ENCODE measurements at places on chromosomes 12 and 14. TPM values are rescaled to one million over a fixed set of nuclear protein-coding genes. Genes with fewer than 3 reads are reported as not detected.
A peak's percentile ranks its signal among the peaks of the same experiment; 100 is the strongest.

- no peak for DNase-seq
Observed at GRCh38 chr12:92068459-92068858, 77.2 kb downstream of the BTG1 start.

DNA sequence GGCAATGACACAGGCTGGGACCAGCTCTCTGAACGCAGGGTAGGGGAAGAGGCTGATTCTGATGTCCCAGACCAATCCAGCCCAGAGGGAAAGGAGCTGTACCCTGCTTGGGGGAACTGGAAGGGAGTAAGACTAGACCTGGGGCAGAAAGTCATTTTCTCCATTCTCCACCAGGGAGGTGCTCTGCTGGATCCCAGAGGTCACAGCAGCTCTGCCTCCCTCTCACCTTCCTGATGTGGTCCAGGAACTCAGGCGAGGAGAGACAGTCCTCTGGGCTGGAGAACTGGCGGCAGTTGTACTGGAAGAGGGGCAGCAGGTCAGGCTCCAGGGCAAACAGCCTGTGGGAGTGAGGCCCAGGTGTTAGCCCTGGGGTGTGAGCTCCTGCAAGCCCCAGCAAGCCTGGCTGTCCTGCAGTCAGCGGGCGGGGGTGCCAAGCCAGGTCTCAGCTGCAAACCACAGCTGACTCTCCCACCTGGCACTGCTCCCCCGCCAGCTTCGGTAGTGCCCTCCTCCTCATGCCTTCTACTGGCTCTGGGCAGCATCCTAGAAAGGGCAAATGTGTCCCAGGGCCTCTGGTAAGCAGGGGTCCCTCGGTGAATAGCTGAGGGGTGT lies 1.9 kb downstream of the NGB start:
- no peak for DNase-seq

DNA sequence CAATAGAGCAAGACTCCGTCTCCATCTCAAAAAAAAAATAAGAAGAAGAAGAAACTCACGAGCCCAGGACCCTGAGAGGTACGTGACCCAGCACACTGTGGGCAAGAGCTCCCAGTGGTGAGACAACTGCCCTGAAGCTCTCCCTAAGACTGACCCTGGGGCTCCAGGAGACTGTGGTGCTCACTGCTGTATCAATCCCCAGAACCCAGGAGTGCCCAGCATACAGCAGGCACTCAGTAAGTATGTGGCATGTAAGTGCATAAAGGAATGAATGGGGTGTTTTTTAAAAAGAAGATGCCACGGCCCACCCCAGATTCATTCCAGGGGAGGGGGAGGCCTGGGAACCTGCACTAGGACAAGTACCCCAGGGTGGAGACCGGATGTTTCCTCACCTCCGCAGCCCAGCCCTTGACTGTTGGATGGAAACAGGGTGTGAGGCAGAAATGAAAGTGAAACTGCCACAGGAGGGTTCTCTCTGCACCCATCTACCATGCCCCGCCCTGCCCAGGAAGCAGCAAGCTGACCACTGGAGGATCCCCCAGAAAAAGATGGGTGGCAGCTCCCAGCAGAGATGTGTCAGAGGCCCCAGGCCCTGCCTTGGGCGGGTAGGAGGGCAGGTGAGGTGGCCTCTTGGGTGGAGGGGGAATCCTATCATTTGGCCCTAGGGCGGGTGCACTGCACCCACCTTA lies 12.2 kb downstream of the ITPK1 start:
- peak; percentile 68 for DNase-seq

REM2 gene
- 0.76 TPM for total RNA-seq

KRT75 gene
- not detected for total RNA-seq

- no peak for DNase-seq
Observed at GRCh38 chr12:131007031-131007739, 53.5 kb downstream of the ADGRD1 start.

SLCO1A2 gene
- not detected for total RNA-seq

DNA sequence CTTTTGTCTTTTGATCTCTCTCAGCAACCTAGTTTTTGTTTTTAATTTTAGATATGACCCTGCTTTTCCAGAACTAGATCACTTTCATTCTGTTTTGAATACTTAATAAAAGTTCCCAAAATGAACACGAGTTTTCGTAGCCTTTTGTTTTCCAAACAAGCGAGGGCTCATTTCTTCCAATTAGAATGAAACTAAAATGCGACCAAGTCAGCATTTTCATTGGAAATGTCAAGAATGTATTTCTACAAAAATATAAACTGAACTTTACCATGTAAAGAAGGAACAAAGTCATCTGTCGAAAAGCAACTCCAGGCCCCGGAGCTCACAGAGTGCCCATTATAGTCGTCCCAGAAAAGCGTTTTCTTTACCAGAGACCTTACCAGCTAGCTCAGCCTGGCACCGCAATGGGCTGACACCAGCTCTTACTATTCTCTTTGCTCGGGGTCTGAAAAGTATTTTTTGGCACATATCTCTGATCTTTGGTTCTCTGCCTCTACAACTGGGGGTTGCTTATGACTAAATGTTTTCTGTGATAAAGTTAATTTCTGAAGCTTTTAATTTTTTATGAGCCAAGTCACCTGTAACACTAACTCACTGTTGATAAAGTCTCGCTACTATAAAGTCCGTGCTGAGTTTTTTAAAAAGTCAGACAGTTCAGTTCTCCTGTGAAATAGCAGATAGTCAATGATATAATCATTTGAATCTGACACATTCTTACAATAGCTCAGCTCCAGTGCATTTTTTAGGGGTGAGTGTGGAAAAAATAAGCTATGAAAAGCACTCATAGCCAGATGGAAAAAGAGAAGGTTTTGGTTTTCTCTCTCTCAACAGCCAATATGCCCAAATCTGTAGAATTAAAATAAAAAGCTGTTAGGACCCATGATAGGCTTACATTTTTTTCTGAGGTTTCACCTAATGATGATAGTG lies 43.4 kb downstream of the SAMD4A start:
- no peak for DNase-seq

DNA sequence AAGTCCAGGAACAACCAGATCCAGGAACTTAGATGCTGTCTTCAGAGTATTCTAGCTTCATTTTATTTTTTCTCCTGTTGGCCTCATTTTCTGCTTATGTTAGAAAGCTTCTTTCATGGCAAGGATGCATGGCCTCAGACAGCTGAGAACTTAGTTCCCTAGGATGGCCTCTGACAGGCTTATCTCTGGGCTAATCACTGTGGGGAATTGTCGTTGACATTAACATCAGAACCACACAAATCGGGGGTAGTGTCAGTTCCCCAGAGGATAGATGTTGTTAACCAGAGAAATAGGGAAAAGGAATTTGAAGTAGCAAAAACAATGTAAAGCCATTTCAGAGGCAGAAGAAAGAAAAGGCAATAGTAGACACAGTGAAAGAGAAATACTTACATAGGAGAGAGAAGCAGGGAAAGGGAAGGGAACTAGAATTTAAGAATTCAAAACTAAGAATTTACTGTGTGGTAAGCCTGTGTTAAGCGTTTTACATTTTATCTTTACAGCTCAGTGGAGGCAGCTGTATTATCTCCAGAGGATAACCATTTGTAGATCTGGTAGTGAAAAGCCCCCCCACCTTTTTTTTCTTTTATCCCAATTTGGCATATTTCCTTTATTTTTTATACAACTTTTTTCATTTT lies 21.8 kb downstream of the FUT8 start:
- DNase-seq = no peak

DNA sequence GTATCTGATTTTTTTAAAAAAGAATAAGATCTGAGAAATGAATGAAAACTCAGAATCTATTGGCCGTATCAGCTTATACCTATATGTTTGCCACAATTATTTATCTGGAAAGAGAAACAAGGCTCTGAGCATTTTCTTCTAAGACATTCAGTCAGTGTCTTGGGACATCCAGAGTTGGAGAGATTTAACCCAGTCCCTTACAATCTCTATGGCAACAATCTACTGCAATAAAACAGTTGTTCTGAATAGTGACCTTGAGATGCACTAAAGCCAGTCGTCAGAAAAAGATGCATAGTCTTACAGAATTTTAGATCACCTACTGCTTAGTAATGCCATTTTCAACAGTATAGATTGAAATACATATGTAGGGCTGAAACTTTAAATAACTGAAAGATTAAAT lies 52.0 kb upstream of the SOCS2 start:
- no peak for DNase-seq

SALL2 gene
- total RNA-seq = 8.2 TPM

- DNase-seq = no peak
Observed at GRCh38 chr14:99721792-99722516, 37.9 kb downstream of the CYP46A1 start.

DNA sequence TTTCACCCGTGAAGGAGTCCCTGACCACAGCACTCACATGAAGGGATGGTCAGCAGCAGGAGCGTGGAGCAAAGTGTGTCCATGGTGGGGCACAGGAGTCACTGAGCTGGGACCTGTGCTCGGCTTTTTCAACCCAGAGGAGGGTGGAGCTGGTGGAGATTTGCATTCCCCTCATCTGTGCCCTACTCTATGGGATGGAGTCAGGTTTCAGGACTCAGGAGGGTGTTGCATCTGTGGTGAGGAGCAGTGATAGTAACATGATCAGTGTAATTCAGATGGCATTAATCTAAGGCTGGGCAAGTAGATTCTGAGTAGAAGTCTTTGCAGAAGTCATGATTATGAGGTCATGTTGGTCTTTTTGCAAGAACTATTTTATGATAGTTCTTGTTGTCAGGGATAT lies 511.9 kb downstream of the TMEM121 start:
- no peak for DNase-seq

SLC6A13 gene
- total RNA-seq = 1.5 TPM

DNA sequence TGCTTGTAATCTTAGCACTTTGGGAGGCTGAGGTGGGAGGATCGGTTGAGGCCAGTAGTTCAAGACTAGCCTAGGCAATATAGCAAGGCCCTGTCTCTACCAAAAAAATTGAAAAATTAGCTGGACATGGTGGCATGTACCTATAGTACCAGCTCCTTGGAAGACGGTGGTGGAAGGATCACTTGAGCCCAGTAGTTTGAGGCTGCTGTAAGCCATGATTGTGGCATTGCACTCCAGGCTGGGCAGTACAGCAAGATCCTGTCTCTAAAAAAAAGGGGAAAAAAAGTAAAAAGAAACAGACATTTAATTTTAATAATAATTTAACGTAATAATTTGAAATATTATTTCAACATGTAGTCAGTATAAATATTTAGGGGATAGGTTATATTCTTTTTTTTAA lies 16.1 kb downstream of the MON2 start:
- no peak for DNase-seq

TAS2R19 gene
- 3.6 TPM for total RNA-seq

GRCh38 chr12:75944097-75944904 lies 87.3 kb downstream of the PHLDA1 start:
- no peak for DNase-seq

TPPP2 gene
- total RNA-seq = not detected

- no peak for DNase-seq
Observed at GRCh38 chr12:49334226-49334625, 2.8 kb downstream of the C1QL4 start.

Measured in naive thymus-derived CD4-positive, alpha-beta T cell (primary cell).